ENCODE measurements at places on chromosomes 3 and 15.

- DNase-seq: no peak
These were observed 13.2 kb downstream of the ABTB1 start for GRCh38 chr3:127685708-127686511.

GRCh38 chr3:46135475-46135874 is 72.6 kb downstream of the CCR1 start:
- DNase-seq: no peak

- DNase-seq: no peak
These were observed 14.8 kb downstream of the MUC13 start for GRCh38 chr3:124919756-124920155.

GRCh38 chr3:52705438-52705687 is 228 bp downstream of the GLT8D1 start:
- DNase-seq: no peak

DNA sequence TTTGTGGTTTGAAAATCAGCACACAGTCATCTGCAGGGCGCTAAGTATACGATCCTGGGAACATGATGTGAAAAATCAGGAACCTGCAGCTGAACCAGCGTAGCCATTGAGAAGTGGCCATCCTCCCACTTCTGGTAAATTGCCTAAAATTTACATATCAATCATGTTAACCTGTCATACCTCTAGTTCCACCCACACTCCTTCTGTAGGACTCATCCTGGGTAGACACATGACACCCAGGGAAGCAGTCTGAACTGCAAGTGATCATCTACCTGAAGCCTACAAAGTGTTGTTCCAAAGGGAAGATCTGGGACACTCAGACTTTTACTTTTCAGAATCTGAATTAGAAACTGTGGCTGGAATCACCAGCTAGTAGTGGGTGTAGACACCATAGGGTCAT is 5.5 kb upstream of the PSMD6 start:
- no peak for DNase-seq

- no peak for DNase-seq
These were observed 42.5 kb upstream of the NUDT16 start for GRCh38 chr3:131338948-131339640.

- no peak for DNase-seq
These were observed 525.5 kb upstream of the MCTP2 start for GRCh38 chr15:93705753-93706455.

GRCh38 chr3:105824129-105824528 is 44.7 kb downstream of the CBLB start:
- DNase-seq: no peak

Data from NCI-H2029 treated with DMSO at 0.1 percent for 48 hours (cell line).